ENCODE measurements at places on chromosomes 2 and 18. TPM values are rescaled to one million over a fixed set of nuclear protein-coding genes. Genes with fewer than 3 reads are reported as not detected.

DNA sequence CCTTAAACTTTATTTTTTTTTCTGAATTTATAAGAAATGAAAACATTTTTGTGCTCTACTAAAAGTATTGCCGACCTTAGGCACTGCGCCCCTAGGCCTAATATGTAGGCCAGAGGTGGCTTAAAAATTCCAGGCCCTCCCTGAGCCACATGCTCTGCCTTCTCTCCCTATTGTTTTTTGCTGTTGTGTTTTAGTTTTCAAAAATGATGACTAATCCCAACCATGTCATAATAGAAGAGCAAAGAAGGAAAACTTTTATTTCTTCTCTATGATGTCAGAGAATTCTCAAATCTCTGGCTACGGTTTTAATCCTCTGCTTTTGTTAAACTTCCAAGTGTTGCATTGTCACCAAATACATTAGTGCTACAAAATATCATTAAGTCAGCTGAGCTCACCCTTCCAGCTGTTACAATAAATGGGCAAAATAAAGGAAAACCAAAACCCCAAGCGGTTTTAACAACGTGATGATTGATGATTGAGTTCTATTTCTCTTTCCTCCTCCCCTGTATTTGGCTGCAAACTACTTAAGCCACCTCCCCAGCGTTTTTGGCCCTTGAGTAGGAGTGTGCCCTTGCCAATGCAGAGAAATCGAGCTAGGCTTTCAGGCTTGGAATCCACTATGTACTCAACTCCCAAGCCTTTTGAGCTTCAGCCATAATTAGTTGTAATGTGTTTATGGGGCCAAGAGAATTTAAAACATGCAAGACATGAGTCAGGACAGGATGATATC is 163.5 kb upstream of the POU3F3 start:
- peak; percentile 31 for ATAC-seq

The TET3 gene
- 6.3 TPM for total RNA-seq

GRCh38 chr2:143905587-143905986 is 614.3 kb downstream of the ZEB2 start:
- ATAC-seq = no peak

- ATAC-seq = no peak
These were observed 13.2 kb downstream of the RALBP1 start for GRCh38 chr18:9488538-9488937.
